ENCODE measurements at places on chromosomes 16 and 17. TPM values are rescaled to one million over a fixed set of nuclear protein-coding genes. Genes with fewer than 3 reads are reported as not detected.

Gene RNF43
- polyA plus RNA-seq: 12.9 TPM

Gene NTN1
- polyA plus RNA-seq: 3.3 TPM

Gene KRTAP3-2
- polyA plus RNA-seq: not detected

Gene METTL26
- polyA plus RNA-seq: 38.0 TPM

Gene C17orf50
- polyA plus RNA-seq: not detected

Gene CEP95
- polyA plus RNA-seq: 194 TPM

Gene KRT40
- polyA plus RNA-seq: not detected

Gene CA4
- 52.4 TPM for polyA plus RNA-seq

Gene RNF222
- polyA plus RNA-seq: 0.07 TPM

Gene ZNF469
- polyA plus RNA-seq: 1.2 TPM

Gene CPHXL2
- 0.40 TPM for polyA plus RNA-seq

Gene RTN4RL1
- polyA plus RNA-seq: 1.00 TPM

Gene CSH1
- not detected for polyA plus RNA-seq

Gene SLC22A31
- polyA plus RNA-seq: 0.48 TPM

Gene NPIPB2
- polyA plus RNA-seq: 13.6 TPM

DNA sequence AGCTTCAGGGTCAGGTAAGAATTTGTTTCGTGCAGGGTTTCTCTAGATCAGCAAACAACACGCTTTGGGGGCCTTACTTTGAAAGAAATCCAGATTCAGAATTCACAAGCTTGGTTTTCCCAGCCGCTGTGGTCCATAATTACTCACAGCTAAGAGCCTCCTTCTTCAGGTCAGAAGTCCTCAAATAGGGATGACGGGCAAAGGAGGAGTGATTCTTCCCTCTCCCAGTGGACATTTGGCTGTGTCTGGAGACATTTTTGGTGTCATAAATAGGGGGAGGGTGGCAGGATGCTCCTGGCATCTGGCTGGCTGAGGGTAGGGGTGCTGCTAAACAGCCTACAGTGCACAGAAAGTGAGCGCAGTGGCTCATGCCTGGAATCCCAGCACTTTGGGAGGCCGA, 48.6 kb upstream of the USP7 start:
- DNase-seq: no peak

GRCh38 chr16:74622005-74622404, 15.1 kb upstream of the GLG1 start:
- DNase-seq: no peak

GRCh38 chr17:78933959-78934568, 8.9 kb upstream of the TIMP2 start:
- peak; percentile 91 for DNase-seq

GRCh38 chr17:29116804-29117753, 63.1 kb downstream of the MYO18A start:
- peak; percentile 50 for DNase-seq

GRCh38 chr16:18068477-18068876, 268.1 kb downstream of the NPIPA8 start:
- no peak for DNase-seq

GRCh38 chr17:60656499-60656898, 21.2 kb upstream of the BCAS3 start:
- no peak for DNase-seq

- DNase-seq: no peak
Observed at GRCh38 chr16:85187002-85187401, 74.7 kb upstream of the CIBAR2 start.

- no peak for DNase-seq
Observed at GRCh38 chr16:59522826-59523225, 788.7 kb upstream of the GOT2 start.

DNA sequence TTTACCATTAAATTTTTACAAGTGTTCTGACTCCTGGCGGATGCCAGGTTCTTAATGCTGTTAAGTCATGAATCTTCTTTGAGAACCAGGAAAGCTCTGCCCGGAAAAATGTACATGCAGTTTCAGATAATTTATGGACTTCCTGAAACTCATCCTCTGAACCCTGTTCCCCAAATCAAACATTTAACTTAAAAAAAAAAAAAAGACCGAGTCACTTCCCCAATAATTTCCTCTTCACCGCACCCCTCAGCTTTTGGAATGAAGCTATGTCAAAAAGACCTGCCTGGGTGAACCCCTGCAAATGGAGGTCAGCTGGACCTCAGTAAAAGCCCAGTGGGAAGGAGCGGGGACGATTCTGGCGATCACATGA, 15.0 kb downstream of the ZNF232 start:
- DNase-seq: no peak

DNA sequence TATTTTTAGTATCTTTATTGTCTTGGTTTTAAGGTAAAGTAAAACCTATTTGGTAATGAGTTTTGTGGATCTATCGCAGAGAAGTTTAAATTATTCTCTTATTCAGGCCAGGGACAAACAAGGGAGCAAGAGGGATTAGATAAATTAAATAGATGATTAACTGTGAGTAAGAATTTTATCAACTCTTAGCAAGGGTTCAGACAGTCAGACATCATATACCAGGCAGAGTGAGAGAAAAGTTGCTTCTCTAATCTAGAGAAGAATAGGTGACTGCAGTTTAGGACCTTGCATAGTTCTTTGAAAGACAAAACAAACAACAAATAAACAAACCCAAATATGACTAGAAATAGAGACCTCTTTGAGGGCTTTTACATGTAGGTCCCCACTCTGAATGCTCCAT, 840.2 kb upstream of the GOT2 start:
- no peak for DNase-seq

DNA sequence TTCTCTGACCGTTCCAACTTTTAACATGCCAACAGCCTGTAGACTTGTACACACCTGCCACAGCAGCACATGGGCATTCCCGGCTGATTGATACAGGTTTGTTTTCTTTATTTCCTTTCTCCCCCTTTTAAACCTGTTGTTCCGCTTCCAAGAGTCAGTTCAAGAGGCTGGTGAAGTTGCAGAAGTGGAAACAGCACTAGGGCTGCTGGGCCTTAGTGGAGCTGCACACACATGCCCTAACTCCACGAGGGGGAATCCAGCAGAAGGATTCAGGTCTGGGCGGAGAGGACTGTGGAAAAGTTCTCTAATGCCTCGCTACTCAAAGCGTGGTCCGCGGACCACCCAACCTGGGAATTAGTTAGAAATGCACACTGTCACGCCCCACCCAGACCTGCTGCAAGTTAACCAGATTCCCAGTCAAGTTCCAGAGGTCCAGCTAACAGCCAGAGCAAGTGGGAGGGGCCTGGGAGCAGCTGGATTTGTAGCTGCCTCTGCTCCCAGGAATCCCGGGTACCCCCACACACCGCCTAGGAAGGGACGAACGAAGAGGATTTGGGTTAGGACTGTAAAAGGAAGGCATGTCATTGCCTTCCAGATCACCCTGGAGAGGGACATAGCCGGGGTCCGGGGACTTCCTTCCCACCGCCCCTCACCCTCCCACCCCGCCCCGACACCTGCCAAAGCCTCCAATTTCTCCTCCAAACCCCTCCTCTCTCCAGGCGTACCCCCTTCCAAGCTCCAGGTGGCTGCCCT, 542 bp downstream of the SLC39A11 start:
- DNase-seq: no peak

- peak; percentile 49 for DNase-seq
Observed at GRCh38 chr17:11182430-11182829, 58.6 kb upstream of the SHISA6 start.

DNA sequence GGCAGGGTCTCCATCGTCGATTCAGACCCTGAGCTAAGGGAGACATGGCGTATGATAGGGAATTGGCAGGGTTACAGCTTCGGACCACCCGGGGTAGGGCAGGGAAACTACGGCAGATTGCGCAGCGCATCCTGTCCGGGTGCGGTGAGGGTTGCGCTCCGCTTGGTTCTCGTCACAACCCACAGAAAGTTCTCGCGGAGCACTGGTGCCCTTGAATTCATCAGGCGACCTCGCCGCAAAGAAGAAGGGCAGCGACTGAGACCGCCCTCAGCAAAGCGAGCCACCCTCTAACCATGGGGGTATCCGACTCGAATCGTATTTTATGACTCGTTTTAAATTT, 1.2 kb downstream of the HS3ST3B1 start:
- DNase-seq: no peak

- DNase-seq: no peak
Observed at GRCh38 chr17:29126268-29126930, 53.8 kb downstream of the MYO18A start.

DNA sequence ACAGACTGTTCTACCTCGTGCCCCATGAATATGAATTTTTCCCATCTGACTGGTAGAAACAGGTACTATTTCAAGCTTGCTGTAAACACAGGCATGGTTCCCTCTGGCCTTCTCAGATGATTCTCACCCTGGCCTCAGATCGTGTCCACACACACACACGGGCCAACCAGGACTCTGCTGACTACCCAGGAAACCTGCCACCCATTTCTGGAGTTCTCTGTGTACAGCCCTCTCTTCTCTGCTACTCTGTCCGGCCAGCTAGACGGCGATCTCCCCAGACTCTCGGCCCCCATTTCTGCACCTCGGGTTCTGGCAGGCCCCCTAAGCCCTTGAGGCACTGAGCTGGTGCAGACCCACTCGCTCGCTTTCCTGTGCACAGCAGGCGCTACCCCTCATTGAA, 31.2 kb downstream of the RPA1 start:
- DNase-seq: no peak

- DNase-seq: no peak
Observed at GRCh38 chr17:28907709-28908475, 5.0 kb upstream of the DHRS13 start.

GRCh38 chr17:41750862-41751261, 16.4 kb upstream of the HAP1 start:
- DNase-seq: no peak

- no peak for DNase-seq
Observed at GRCh38 chr17:16215965-16216316, 607 bp upstream of the NCOR1 start.

- no peak for DNase-seq
Observed at GRCh38 chr17:62705156-62705777, 77.8 kb downstream of the MRC2 start.

DNA sequence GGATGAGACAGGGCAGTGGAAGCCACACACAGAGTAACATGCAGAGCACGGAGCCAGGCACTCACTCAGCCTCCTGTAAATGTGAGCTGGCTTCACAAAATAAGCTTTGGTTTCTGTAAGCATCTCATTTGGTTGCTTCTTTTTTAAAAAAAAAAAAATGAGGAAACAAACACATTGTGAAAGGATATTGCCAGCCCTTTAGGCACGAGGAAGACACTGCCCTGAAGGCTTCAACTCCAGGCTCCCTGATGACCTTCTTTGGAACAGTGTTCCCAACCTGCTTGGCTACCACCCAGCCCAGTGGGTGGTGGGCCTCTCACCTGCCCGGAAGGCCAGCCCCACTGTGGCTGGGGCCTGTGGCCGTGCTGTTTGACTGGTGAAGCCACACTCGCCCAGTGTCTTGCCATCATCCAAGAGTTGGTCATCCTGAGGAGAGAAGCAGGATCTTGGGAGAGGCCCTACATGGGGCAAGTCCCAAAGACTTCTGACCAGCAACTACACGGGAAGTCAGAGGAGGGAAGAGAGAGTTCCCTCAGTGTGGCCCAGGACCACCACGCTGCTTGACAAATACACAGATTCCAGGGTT, 1.9 kb downstream of the ELOB start:
- DNase-seq: no peak

DNA sequence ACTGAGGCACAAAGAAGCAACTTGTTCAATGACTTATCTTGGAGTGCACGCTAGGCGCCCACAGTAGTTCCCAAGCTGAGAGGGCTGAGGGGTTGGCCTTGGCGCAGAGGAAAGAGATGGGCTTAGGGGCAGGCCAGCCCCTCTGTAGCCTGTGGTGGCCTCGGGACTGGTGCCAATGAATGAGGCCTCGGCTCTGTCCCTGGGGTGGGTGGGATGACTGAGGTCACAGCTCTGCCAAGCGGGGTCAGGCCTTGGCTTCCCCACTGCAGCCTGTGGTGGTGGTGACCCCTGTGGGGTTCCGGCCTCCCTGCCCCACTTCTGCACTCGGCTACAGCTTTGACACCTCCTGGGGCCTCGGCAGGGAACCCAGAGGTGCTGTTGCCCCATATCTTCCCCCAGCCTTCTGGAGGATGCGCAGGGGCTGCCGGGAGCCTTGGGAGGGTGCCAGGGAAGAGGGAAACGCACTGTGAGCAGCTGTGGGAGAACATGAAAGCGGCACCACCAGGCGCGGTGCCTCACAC, 46.0 kb downstream of the BEAN1 start:
- DNase-seq: no peak

DNA sequence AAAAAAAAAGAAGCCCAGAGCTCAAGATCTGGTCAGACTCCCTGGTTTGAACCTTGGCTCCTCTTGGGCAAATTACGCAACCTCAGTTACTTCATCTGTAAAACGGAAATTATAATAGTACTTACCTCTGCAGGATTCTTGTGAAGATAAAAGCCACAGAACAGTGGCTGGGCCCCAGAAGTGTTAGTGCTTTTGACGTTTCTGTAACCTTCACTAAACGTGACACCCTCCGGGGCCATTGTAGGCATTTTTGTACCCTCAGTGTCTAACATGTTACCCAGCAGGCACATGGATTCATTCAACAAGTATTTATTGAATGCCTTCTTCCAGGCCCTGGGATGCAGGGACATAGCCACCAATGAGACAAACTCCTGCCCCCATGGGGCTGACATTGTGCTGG, 58.0 kb downstream of the PITPNC1 start:
- DNase-seq: no peak

DNA sequence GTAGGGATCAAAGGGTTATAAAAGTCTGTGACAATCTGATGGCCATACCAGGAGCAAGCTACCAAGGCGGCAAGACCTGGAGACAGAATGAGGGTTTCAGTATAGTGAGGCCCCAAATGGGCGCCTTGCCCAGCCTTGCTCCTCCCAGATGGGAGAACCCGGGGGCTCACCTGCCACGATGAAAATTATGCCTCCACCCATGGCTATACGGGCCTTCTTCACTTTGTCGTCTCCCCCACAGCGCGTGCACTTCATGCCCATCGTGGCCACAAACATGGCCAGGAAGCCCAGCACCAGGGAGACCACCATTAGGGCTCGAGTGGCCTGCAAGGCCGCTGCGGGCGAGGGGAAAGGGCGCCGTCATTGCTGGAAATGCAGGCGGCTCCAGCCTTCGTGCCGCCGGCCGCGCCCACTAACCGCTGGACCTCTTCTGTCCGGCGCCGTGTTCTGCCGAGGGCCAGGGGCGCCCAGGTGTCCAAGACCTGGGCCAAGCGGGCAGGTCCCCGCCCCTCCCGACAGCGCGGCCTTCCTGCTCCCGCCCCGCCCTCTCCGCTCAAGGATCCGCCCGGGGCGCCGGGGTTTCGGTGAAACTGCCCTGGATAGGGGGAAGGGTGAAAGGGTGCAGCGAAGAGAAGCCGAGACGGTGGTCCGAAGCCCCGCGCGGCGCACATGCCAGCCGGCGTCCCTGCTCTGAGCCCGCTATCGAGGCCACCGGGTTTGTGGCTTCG, 1.5 kb downstream of the CLDN7 start:
- no peak for DNase-seq

GRCh38 chr16:65235339-65236177, 113.7 kb upstream of the CDH11 start:
- no peak for DNase-seq
